Globus pallidus (tissue), 1 donor: ENCODE measurements at places on chromosomes 2 and 18.

DNA sequence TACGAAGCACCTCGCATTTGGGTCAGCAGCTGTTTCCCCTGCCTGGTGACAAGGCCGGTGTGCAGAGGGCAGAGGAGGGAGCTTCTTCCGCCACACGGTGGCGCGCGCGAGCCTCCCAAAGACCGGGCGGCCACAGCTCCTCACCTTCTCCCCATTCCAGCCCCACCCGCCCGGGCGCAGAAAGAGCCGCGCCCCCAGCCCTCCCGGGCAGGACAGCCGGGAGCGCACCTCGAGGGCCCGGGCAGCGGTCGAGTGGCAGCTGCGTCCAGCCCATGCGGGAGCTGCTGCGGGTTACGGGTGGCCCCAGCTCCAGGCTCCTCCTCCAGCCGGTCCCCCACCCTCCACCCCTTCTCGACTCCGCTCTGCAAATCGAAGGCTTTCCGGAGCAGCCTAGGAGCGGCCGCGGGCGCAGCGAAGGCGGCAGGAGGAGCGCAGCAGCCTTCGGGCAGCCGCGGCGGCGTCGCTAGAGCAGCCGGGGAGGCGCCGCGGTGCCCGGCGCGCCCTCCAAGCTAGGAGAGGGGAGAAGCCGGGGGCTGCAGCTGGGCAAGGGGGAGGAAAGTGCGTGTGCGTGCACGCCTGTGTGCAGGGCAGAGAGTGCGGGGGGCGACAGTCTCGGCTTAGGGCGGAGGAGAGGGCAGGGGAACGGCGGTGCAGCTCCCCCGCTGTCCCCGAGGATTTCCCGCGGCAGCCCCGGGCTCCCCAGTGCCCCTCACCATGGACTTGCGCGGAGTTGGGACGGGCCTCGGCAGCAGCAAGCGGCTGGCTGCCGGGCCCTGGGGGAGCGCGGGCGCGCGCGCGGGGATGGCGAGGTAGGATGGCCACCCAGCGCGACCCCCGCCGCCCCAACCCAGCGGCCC lies at the start of gene CCDC85A:
Gene CCDC85A (plus strand): TSS at position 348 of the 857 bp plus-strand sequence. CDS start 635 bp downstream, outside the sequence.
- peak; percentile 71 for DNase-seq

- DNase-seq = no peak
These were observed 13.6 kb downstream of the STRN start for GRCh38 chr2:36952748-36953197.

GRCh38 chr2:31675485-31675901 lies 94.8 kb upstream of the SRD5A2 start:
- DNase-seq = no peak

DNA sequence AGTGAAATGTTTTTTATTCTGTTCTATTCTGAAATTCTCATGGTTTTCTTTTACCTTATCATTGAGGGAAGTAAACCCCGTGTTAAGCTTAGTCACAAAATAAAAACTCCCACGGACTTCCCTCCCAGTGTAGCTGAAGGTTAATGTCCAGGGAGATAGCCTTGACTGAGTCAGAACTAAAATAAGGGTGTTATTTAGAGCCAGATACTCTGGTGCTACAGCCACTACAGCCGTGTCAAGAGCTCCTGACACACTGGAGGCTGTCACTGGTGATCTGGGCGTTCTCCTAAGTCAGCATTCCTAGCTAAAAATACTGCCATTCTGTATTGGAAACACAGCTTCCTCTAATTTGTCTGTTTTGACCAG lies 82.0 kb upstream of the RANBP2 start:
- DNase-seq = peak; percentile 57

GRCh38 chr18:57819671-57820460 lies 16.8 kb upstream of the ATP8B1 start:
- no peak for DNase-seq

- DNase-seq = no peak
These were observed 15.0 kb upstream of the GPC1 start for GRCh38 chr2:240420206-240421104.

- DNase-seq = no peak
These were observed 18.6 kb upstream of the ADCYAP1 start for GRCh38 chr18:886076-886475.
